ENCODE measurements at places on chromosomes 2 and 18.

- DNase-seq: peak; percentile 58
These were observed 89.2 kb downstream of the ZNF516 start for GRCh38 chr18:76405681-76406356.

- no peak for DNase-seq
These were observed 44.1 kb upstream of the CYRIA start for GRCh38 chr2:16709769-16710168.

DNA sequence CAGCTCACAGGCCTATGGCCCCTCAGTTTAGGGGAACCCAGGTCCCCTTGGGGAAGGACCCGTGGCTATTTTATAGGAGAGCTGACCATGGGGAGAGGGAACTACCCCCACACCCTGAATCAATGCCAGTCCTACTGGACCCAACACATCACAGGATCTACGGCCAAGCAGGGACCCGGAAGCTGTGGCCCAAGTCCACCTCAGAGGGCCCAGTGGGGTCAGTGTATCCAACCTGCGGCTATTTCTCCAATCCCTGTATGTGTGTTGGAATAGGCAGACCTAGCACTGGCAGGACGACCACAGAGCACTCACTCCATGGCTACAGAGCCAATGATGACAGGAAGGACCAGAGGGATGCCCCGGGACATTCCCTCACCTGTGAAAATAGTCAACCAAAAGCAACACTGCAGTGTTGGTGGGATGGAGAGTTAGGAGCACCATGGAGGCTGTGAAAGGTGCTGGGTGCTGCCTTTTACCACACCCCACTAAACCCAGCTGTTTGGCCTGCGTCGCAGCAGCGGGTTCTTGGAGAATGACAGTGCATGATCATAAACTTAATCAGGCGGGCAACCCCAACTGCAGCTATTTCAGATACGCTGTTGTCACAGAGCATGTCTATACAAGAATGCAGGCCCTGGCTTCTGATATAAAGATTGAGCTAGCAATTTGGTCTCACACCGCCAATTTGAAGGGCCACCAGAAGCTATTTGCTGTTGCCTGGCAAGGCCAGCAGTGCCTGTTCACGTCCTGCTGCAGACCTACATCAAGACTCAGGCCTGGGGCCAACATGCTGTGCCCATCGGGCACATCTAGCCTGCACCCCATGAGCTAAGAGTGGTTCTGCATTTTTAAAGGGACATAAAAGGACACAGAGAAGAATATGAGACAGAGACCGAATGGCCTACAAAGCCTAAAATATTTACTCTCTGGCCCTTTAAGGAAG, 110.4 kb downstream of the EIPR1 start:
- no peak for DNase-seq

- DNase-seq: no peak
These were observed 206.5 kb upstream of the CTAGE1 start for GRCh38 chr18:22624176-22624575.

DNA sequence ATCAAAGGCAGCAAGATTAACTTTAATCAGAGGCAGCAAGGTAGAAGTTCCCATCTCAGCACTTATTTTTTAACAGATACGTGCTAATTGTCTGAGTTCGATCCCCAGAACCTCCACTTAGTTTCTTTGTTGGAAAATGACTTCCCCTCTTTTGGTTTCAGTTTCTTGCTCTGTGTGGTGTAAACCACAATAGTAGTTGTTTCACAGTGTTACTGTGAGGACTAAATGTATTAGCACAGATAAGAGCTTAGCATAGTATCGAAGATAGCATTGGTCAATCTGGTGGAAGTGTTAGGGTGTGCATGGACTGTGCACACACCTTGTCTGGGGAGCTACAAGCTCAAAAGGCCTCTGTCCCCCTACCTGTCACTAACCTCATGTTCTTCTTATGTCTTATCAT, 988.3 kb upstream of the GYPC start:
- DNase-seq: no peak

- no peak for DNase-seq
These were observed 99.4 kb upstream of the NCK2 start for GRCh38 chr2:105645031-105645937.

GRCh38 chr2:167733747-167734146, 513.6 kb downstream of the STK39 start:
- peak; percentile 7 for DNase-seq

- no peak for DNase-seq
These were observed 860 bp upstream of the CD8A start for GRCh38 chr2:86791573-86791972.

DNA sequence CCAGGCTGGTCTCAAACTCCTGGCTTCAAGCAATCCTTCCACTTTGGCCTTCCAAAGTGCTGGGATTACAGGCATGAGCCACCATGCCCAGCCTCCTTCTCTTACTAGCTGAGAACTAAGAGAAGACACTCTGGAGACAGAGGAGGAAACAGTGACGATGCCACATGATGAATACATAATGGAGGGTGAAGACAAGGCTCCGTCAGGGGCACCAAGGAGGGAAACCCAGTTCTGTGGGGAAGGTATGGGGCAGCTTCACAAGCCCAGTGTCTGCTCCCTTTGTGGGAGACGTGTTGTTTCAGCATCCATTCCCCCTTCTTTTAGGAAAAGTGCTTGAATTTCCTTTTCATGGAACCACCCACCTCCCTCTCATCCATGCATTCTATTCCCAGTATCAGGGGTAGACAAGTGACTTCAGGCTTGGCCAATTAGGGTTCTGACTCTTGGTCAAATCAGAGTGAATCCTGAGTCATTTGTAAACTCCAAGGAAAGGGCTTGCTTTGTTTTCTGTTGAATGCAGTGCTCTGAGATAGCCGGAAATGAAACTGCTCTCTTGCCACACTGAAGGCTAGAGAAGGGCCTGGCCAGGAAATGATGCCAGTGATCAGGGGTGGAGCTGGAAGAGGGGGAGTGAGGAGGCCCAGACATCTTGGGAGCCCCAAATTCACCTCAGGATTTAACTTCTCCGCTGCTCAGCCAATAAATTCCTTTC, 23.7 kb downstream of the TMEM127 start:
- DNase-seq: peak; percentile 93

- DNase-seq: no peak
These were observed 11.6 kb downstream of the IRS1 start for GRCh38 chr2:226788064-226788463.

GRCh38 chr2:240202586-240202985, 62.1 kb upstream of the OTOS start:
- DNase-seq: no peak

DNA sequence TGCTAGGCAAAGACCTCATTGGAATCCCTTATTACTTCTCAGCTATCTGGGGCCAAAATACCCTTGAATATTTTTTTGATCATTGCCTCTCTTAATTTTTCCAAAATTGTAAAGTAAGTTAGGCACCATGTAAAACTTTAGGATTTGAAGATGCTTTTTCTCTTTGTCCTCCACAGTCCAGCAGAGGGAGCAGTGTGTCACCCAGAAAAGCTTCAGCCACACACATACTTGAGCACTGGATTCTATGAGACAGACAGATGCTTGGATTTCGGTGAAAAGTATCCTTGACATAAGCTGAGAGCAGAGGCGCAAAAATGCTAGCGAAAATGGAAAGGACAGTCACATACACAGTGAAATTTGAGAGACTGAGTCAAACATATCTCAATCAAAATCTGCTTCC, 74.7 kb upstream of the KCNJ3 start:
- DNase-seq: peak; percentile 2

DNA sequence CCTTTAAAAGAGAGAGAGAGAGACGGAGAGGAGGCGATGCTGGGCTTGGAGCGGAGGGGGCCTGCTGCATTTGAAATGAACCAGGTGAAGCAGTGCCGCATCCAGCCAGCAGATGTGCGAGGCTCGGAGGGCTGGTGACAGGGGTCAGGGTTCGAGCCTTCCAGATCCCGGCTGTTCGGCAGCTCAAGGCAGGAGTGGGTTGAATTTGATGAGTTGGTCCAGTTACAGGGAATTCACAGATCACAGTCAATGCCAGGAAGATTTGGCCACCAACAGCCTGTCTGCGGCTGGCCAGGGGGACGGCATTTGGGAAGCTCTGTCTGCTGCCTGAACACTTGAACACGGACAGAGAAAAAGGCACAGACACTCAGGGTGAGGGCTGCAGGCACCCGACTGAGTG, 48.6 kb downstream of the PTGR3 start:
- DNase-seq: no peak

- no peak for DNase-seq
These were observed 84.4 kb downstream of the PTGR3 start for GRCh38 chr18:75124551-75124950.

DNA sequence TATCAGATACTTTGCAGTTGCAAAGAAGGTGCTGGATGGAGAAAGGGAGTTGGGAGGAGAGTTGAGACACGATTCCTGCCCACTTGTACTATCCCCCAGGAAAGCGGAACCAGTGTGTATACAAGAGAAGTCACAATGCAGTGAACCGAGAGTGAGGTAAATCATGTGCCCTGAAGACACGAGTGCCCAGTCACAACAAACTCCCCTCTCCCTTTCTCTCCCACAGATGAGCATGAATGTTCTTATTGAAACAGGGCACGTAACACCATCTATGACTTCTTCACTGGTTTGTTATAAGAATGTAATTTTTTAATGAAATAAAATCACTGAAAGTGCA, 155.7 kb downstream of the IRS1 start:
- DNase-seq: no peak

DNA sequence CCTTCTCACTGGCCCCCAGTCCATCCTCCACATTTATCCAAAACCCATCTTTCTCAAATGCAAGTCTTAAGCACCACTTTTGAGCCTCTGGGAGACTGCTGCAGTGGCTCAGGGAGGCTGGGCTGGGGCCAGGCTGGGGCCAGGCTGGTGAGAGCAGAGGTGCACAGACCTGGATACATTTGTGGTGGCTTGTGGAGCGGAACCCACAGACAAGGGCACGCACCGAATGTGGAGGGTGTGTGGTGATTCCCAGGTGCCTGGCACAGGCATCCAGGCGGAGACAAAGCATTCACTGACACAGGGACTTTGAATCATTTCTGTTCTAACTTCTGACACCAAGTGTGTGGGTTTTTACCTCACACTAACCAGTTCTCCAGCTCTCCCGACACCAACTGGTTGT, 42.2 kb upstream of the MGAT4A start:
- no peak for DNase-seq
